Uterine smooth muscle cell (primary cell): ENCODE measurements at places on chromosomes 1 and 21. TPM values are rescaled to one million over a fixed set of nuclear protein-coding genes. Genes with fewer than 3 reads are reported as not detected.

MPL gene
- not detected in 2 replicates for total RNA-seq

HLX gene
- 8.6 and 17.9 TPM in 2 replicates for total RNA-seq

SLC2A5 gene
- total RNA-seq, result 2.3 and 6.1 TPM in 2 replicates

THEM5 gene
- not detected in 2 replicates for total RNA-seq

YRDC gene
- 19.6 and 22.8 TPM in 2 replicates for total RNA-seq

SIPA1L2 gene
- total RNA-seq, result 0.44 and 2.1 TPM in 2 replicates

PTGFR gene
- total RNA-seq, result 6.5 and 17.7 TPM in 2 replicates

NES gene
- 32.2 and 68.6 TPM in 2 replicates for total RNA-seq

MPZ gene
- total RNA-seq, result 0.87 and 1.00 TPM in 2 replicates

HSPB7 gene
- 2.3 and 13.5 TPM in 2 replicates for total RNA-seq

CFAP107 gene
- total RNA-seq, result 0.12 TPM in 1 of 2 replicates, not detected in the other

SAMD11 gene
- 6.2 and 6.4 TPM in 2 replicates for total RNA-seq

ATP1A4 gene
- total RNA-seq, result not detected in 2 replicates

PCSK9 gene
- 0.11 and 1.1 TPM in 2 replicates for total RNA-seq

LIN28A gene
- total RNA-seq, result not detected in 2 replicates
